ENCODE measurements at places on chromosomes 7 and 10.

DNA sequence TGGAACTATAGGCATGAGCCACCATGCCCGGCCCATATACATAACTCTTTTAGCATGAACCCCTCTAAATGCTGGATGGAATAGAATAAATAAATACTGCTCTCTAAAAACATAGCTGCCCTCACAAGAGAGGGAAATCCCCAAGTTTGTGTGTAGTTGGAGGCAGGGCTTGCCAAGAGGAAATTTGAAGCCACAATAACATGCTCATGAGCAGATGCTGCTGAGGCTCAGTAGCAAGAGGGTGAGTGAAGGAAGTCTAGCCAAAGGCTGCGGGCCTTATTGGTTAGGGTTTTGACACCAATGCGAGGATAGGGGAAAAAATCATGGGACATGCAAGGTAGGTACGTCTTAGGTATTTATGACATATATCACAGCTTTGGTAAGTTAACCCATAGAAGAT is 17.3 kb downstream of the TPK1 start:
- no peak for DNase-seq

DNA sequence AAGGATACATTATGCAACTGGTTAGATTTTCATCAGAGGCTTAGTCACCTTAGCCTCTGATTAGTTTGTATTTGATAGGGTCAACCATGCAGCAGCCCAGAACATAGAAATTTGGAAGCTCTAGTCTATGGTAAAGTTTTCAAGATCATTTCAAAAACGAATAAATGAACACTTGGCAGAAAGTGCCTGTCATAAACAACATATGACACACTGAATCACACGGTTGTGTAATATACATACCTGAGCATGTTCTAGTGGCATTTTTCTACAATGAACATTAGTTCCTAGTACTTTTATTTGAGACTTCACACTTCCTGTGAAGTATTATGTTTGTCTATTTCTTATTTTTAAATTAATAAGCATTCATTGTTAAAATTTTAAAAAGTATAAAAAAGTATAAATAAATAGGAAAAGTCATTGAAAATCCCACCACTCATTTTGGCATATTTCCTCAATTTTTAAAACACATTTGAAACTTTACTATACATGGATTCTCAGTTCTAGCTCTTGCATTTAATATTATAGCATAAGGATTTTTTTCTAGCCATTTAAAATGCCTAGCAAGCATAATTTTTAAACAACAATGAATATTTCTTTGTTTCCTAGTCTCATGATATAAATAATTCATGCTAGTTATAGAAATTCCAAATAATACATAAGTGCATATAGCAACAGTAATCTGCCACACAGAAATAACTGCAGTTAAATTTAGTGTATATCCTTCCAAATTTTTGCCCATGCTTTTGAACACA is 25.7 kb upstream of the PRPS1L1 start:
- no peak for DNase-seq

- DNase-seq: no peak
These were observed 121.2 kb upstream of the ADARB2 start for GRCh38 chr10:1858547-1858946.

GRCh38 chr10:70733051-70733450 is 52.1 kb downstream of the TBATA start:
- no peak for DNase-seq

- DNase-seq: no peak
These were observed 107.4 kb upstream of the GLCCI1 start for GRCh38 chr7:7861211-7861633.

GRCh38 chr10:35927990-35928488 is 285.9 kb upstream of the FZD8 start:
- no peak for DNase-seq

- DNase-seq: peak; percentile 75
These were observed 112.6 kb upstream of the TBX20 start for GRCh38 chr7:35366167-35367155.

GRCh38 chr7:34900891-34901513 is 136.3 kb downstream of the DPY19L1 start:
- peak; percentile 62 for DNase-seq

GRCh38 chr10:31700181-31700611 is 228.4 kb downstream of the ARHGAP12 start:
- no peak for DNase-seq

- no peak for DNase-seq
These were observed 259.3 kb upstream of the TCERG1L start for GRCh38 chr10:131570716-131571307.

GRCh38 chr7:117979954-117980497 is 106.8 kb upstream of the CTTNBP2 start:
- no peak for DNase-seq

Measured in H7 (cell line).